Activated naive CD4-positive, alpha-beta T cell treated with anti-CD3 and anti-CD28 coated beads, Interleukin-2, amount 50 U/mL, for 72 hours (primary cell): ENCODE measurements at places on chromosomes 5 and 9.

DNA sequence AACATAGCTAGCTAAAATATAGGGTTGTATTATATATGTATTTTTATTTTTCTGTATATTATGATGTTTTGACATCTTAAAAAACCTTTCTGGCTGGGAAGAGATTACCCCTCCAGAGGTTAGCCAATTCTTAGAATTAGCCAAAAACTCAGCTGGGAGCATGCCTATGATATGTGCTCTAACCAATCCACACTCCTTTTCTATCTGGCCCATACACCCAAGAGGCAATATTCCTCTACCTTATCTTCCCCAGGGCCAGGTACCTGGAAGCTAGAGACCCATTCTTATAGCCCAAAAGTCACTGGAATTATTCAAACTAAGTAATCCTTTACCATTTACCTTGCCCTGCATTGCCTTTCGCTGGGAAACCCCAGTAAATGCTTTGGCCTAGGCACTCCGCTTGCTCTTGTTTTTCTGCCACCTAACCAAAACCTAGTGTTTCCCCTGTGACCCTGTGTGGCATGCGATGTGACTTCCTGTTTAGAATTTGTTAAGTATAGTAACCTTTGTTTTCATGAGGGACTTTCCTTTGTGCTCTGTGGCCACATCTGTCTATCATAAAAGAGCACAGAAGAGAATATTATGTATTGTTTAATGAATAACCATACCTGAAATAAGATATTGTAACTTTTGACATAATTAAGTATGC is 37.4 kb downstream of the CSNK1G3 start:
- DNase-seq, result no peak

DNA sequence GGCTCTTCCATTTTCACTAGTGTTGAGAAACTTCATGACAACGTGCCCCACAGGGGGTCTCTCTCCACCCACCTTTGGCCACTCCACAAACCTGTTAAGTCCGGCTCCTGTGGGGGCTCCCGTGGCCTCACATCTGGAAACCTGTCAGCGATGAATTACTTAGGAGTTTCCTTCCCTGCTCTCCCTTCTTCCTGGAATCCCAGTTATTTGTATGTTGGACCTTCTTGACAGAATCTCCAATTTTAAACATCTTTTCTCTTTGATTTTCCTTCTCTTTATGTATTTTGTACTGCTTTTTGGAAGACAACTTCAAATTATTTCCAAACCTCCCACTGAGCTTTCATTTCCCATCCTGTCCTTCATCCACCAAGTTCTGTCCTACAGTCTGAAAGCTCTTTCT is 55.1 kb upstream of the NRARP start:
- DNase-seq, result no peak

- DNase-seq, result no peak
Measured at GRCh38 chr9:77384406-77384805, 207.1 kb downstream of the VPS13A start.

- no peak for DNase-seq
Measured at GRCh38 chr5:141493500-141494422, 4.9 kb downstream of the PCDHGC5 start.

- no peak for DNase-seq
Measured at GRCh38 chr9:419571-420171, 205.0 kb downstream of the DOCK8 start.

- no peak for DNase-seq
Measured at GRCh38 chr9:123952641-123953495, 22.9 kb upstream of the DENND1A start.

GRCh38 chr5:133396187-133396741 is 216.1 kb downstream of the FSTL4 start:
- no peak for DNase-seq

- no peak for DNase-seq
Measured at GRCh38 chr5:96070622-96071225, 109.1 kb upstream of the ELL2 start.

GRCh38 chr5:103461243-103461642 is 101.3 kb downstream of the NUDT12 start:
- no peak for DNase-seq
